ENCODE measurements at places on chromosomes 7 and 10.

GRCh38 chr10:5620966-5621365, 45.4 kb downstream of the ASB13 start:
- no peak for DNase-seq

DNA sequence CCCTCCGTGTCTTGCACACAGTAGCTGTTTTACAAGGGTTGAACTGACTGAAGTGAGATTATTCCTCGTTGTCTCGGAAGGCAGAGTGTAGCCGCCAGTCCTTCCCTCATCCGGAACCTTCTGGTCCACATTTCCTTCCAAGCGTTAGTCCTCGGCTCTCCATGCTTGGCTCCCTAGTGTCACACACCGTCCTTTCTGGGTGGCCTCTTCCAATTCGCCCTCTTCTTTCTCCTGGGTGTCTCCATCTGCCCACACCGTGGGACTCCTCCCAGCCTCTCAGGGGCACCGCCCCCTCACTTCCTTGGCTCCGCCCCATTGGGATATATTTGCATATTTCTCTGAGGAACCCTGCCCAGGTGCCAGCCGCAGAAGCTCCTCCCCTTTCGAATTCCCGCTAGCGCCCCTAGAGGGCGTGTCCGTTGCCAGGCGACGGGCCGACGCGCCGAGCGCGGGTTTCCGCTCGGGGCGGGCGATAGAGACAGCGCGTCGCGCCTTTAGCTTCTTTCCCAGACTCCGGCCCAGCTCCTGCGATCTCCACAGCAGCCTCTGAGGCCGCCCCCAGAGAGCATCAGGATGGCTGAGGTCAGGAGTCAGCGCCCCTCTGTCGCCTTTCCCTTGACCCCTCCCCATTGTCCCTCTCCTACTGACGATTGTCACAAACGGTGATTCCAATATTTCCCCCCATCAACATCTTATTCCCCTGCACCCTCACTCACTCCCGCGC, at the start of gene CFAP58:
Gene CFAP58 (plus strand): TSS at position 509 of the 724 bp plus-strand sequence. CDS start 65 bp downstream, at position 574.
- peak; percentile 94 for DNase-seq

DNA sequence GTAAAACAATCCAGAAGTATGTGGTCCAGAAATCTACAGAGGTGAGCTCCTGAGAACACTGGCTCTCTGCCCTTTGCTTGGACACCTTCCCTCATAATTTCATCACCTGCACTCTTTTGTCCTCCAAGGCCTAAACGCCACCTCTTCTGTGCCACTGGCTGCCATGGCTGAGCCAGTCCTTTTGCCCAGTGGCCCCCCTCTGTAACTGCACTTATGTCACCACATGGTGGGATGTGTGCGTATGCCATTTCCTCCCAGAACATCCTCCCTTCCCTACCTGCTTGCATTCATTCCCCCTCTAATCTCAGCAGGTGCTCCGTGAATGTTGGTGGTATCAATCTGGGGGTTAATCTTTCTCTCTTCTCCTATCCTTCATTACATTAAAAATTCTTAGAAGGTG, 17.3 kb upstream of the DUSP5 start:
- DNase-seq: no peak

GRCh38 chr7:151844825-151845200, 32.1 kb downstream of the PRKAG2 start:
- DNase-seq: no peak

DNA sequence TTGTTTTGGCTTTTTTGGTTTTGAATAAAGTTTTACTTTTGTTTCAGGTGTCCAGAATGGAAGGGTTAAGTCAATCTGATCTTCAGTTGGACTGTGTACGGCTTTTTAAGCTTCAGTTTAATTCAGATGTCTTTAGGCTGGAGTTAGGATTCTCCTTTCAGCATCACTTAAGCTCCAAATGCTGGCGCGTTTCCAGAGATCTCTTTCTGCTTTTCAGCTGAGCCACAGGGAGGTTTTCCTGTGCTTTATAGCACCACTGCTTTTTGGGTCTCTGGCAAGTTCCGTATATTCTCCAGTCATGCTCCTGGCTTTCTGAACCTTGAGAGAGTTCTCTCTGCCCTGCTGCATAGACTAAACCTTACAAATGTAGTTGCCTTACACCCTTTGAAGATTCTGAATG, 60.0 kb downstream of the VTI1A start:
- no peak for DNase-seq

DNA sequence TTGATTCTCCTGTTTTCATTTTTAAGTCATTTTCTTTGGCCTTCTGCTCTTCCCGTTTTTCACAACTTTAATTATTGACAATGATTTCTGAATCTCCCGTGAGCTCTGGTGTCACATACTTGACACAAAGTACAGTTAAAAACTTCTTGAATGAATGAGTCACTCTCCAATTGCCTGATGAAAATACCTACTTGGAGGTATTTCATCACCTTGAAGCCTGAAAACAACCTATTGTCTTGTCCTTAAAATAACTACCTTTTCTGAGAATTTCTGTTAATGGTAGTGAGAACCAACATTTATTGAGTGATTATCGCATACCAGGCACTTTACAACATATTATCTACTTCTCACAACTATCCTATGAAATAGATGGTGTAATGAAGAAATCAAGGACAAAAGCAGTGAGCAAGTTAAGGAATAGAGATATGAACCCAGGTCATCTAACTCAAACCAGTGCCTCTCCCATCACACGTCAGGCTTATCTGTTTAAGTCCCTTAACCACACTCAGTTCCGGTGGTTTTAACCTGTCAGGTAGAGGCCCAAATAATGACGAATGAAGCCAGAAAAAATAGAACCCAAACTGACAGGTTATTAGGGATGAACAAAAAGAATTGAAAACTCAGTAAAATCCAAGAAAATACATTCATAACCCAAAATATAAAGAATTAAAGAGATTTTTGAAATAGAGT, 11.6 kb downstream of the BET1 start:
- no peak for DNase-seq

Data from iPS-NIHi11 (cell line).